ENCODE measurements at places on chromosomes 5 and 9. TPM values are rescaled to one million over a fixed set of nuclear protein-coding genes. Genes with fewer than 3 reads are reported as not detected.

Gene SOX30
- 1.4 TPM for total RNA-seq

Gene CCDC180
- total RNA-seq = 7.1 TPM

Gene CDC25C
- total RNA-seq = 29.9 TPM

Gene NUDT12
- total RNA-seq = 16.8 TPM

Gene ANKRD18B
- total RNA-seq = 6.4 TPM

DNA sequence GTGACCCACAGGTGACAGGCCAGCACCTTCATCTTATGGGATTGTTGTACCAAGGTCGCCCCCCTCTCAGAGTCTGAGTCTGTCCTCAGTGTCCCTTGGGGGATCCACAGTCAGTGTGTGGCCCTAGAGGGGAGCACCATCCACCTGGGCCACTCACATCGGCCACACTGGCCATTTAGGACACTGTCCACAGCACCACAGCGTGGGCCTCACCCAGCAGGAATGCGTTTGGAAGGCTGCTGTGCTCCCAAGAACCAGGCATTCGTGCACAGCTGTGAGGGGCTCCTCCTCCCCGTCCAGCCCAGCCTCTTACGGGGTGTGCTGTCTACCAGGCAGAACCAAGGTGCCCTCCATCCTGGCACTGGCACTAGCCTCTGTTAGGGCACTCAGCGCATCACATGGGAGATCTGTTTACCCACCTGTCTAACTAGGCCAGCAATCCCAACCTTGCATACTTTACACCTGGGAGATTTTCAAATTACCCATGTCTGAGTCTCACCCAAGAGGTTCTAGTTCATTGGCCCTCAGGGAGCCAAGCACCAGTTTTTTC, 24.5 kb upstream of the UBE2QL1 start:
- H3K27me3 ChIP-seq = no peaks in the 10 kb centered on the region
- no peak for DNase-seq
- H3K4me1 ChIP-seq = no peaks in the 10 kb centered on the region
- H3K4me3 ChIP-seq = no peak overlapping the region
- no peaks in the 10 kb centered on the region for H3K36me3 ChIP-seq

DNA sequence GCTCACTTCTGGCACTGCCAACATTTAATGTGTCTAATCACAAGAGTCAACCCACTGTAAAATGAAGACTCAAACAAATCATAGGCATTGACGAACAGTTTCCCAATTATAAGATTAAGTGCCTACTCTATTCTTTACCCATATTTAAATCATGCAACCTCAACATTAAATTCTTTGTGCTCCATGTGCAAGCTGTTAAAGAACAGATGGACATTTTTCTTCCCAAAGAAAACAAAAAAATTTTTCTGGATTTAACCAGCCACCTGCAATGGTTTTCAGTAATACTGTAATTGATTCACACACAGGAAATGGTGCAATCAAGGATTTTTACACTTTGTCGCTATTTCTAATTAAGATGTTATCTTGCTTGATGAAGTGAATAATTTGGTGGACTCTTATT, 3.6 kb downstream of the HNRNPK start:
- no peak for DNase-seq
- 0 out of 2 replicates have a peak overlapping the region, but pooled peaks have one; percentile 83 for H3K4me3 ChIP-seq

DNA sequence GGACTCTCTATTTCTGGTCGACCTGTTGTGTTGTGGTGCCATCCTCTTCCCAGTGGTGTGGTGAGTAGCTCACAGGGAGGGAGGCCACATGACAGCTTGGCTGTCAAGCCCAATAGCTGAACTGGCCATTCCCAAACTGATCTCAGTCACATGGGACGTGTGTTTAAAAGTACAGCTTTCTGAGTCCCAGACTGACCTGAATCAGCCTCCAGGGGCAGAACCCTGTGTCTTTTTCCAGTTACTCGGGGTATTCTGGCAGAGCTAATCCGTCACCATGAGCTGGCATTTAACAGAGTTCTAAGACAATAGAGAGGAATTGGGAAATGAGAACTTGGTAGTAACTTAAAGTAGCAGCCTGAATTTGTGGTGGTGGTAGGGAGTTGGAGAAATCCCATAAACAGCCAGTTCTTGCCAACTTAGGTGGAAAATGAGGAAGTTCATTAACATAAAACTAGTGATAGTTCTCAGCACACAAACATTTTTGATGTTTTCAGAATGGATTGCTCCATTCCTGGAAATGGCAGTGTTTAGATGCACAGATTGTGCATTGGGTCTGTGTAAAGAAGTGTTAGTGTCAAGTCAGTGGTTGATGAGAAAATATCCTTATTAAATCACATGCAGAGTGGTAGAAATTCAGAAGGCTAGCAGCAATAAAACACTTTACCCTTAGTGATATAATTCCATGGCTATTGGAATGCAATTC, 50.9 kb downstream of the GPR107 start:
- H3K4me3 ChIP-seq = no peak overlapping the region
- H3K27me3 ChIP-seq = no peaks in the 10 kb centered on the region
- peaks cover 26% of the 10 kb centered on the region for H3K36me3 ChIP-seq

DNA sequence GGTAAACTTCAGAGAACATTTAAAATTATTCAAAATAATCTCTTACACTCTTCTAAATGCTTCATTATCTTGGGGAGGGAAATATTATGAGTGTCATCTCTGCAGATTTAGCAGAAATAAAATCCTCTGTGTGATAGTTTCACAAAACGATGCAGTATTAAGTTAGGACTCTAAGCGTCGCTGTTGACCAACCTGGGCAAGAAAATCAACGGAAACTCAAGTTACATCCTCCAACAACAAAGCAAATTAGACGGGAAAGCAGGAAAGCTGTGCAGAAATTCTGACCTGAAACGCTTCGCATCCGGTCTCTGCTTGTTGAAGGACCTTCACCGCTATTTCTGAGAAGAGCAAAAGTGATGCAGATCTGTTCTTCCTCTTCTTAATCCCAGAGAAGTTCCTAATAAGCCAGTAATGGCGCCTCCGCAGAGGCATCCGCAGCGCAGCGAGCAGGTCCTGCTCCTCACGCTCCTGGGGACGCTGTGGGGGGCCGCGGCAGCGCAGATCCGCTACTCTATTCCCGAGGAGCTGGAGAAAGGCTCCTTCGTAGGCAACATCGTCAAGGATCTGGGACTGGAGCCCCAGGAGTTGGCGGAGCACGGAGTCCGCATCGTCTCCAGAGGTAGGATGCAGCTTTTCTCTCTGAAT, at the start of gene PCDHGA6:
PCDHGA6 (plus strand) TSS at position 219 of the 645 bp plus-strand sequence; CDS start at position 412, 193 bp downstream.
- no peaks in the 10 kb centered on the region for H3K4me1 ChIP-seq
- no peak within 1 kb of the TSS for H3K27ac ChIP-seq
- no peak within 1 kb of the TSS for H3K4me3 ChIP-seq
- no peaks in the 10 kb centered on the region for H3K27me3 ChIP-seq
- DNase-seq = peak; percentile 44
- no peaks in the 10 kb centered on the region for H3K36me3 ChIP-seq

DNA sequence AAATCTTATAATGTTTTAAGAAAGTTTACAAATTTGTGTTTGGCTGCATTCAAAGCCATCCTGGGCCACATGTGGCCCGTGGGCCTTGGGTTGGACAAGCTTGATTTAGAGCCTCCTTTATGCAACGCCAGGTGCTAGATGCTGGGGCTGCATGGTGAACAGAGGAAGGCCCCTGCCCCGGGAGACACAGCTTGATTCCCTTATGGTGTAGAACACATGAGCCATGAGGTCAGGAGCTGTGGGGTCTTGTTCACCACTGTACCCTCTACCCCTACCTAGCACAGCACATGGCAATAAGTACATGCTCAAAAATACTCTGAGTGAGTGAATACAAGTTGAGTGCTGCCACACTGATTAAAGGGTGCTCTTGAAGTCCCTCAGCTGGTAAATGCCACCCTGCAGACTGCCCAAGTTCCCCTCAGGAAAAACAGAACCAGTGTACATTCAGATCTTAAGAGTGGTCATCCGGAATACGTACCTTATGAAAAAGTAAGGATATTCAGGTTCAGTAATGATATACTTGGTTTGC, 71.9 kb downstream of the ARRDC3 start:
- no peak for DNase-seq
- no peaks in the 10 kb centered on the region for H3K27me3 ChIP-seq
- no peak overlapping the region for H3K4me3 ChIP-seq
- H3K36me3 ChIP-seq = no peaks in the 10 kb centered on the region
- H3K27ac ChIP-seq = no peak overlapping the region

- H3K27me3 ChIP-seq = no peaks in the 10 kb centered on the region
- H3K4me1 ChIP-seq = no peaks in the 10 kb centered on the region
- DNase-seq = peak; percentile 34
- no peaks in the 10 kb centered on the region for H3K36me3 ChIP-seq
Measured at GRCh38 chr5:113917997-113918396, 404.5 kb downstream of the YTHDC2 start.

- H3K27me3 ChIP-seq = no peaks in the 10 kb centered on the region
- H3K4me3 ChIP-seq = no peak overlapping the region
- no peak overlapping the region for H3K27ac ChIP-seq
- H3K36me3 ChIP-seq = no peaks in the 10 kb centered on the region
- no peak for DNase-seq
Measured at GRCh38 chr9:107669422-107669821, 179.9 kb upstream of the KLF4 start.

DNA sequence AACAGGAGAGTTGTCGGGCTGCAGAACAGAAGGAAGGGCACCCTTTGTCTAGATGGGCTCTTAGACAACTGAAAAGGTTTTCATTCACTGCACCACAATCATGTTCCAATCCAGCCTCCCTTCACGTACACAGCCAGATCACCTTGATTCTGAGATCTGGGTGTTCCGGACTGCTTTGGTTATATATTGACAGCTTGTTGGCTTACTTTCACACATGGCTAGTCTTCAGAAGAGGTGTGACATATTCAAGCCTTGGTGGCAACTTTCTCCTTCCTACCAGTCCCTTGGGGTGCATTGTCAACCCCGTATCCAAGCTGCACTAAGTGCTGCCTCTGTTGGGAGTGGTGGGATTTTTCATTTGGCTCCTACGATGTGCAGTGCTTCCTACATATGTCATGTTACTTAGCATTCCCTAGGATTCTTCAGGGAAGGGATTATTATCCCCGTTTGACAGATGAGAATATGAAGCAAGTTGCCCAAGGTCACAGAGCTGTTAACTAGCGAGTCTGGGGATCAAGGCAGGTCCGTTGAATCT, 100.6 kb downstream of the LIFR start:
- H3K36me3 ChIP-seq = no peaks in the 10 kb centered on the region
- no peaks in the 10 kb centered on the region for H3K4me1 ChIP-seq
- H3K27me3 ChIP-seq = no peaks in the 10 kb centered on the region
- H3K4me3 ChIP-seq = no peak overlapping the region

- H3K4me1 ChIP-seq = peaks cover 43% of the 10 kb centered on the region
- DNase-seq = peak; percentile 90
- H3K27ac ChIP-seq = peak overlapping the region; percentile 84
Measured at GRCh38 chr9:6771722-6772121, 13.9 kb downstream of the KDM4C start.

DNA sequence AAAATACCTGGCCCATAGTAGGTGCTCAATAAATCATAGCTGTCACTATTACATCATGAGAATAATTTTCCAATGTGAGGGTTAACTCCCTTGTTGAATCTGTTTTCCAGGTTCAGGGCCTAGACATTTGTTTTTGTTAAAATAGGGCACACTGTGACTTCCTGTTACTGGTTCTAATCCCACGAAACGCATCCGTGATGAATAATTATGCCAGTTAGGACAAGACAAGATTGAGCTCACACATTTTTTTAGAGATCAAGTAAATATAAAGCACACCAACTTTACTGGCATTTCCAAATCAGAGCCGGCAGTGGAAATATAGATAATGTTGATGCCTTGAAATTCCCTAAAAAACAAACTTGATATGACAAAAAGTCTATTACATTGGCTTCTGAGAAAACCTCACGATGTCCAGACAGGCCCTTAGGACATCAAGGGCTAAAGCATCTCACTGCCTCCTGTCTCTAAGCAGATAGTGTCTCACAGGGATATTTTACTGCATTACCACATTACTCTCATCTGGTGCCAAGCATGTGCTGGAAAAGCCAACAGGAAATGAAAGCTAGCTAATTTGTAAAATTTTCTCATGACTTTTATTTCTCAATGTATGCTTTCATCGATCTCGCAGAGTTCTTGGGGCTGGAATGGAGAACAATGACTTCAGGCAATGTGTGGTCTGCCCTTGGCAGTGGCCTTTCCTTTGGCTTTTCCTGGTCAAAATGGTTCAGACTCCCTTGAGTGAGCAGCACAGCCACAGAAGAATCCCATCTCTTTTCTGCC, 414.3 kb upstream of the PAPPA start:
- no peak overlapping the region for H3K27ac ChIP-seq
- H3K36me3 ChIP-seq = no peaks in the 10 kb centered on the region
- no peaks in the 10 kb centered on the region for H3K4me1 ChIP-seq

GRCh38 chr5:71743155-71743554, 24.1 kb downstream of the CARTPT start:
- no peaks in the 10 kb centered on the region for H3K27me3 ChIP-seq
- no peak overlapping the region for H3K27ac ChIP-seq
- H3K4me1 ChIP-seq = 0 out of 2 replicates have a peak, but pooled peaks cover 3% of the 10 kb centered on the region
- no peak overlapping the region for H3K4me3 ChIP-seq

DNA sequence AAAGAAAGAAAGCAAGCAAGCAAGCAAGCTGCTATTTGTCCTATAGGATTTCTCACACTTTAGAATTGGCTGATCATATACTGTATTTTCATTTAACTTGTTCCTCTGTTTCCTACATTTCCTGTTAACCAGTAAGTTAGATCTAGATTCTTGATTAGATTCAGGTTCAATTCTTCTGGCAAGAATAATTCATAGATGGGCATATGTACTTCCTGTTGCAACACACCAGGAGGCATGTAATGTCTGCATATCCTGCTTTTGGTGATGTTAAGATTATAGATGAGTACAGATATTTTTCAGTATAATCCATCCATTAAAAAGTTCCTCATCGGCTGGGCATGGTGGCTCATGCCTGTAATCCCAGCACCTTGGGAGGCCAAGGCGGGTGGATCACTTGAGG, 10.8 kb upstream of the KIF27 start:
- H3K4me3 ChIP-seq = no peak overlapping the region
- no peaks in the 10 kb centered on the region for H3K36me3 ChIP-seq
- H3K27me3 ChIP-seq = no peaks in the 10 kb centered on the region

- no peak overlapping the region for H3K4me3 ChIP-seq
- no peaks in the 10 kb centered on the region for H3K4me1 ChIP-seq
- no peak overlapping the region for H3K27ac ChIP-seq
- DNase-seq = no peak
- no peaks in the 10 kb centered on the region for H3K36me3 ChIP-seq
Measured at GRCh38 chr5:158529454-158529853, 570.3 kb downstream of the EBF1 start.
